ENCODE measurements at places on chromosomes 7 and 10.

DNA sequence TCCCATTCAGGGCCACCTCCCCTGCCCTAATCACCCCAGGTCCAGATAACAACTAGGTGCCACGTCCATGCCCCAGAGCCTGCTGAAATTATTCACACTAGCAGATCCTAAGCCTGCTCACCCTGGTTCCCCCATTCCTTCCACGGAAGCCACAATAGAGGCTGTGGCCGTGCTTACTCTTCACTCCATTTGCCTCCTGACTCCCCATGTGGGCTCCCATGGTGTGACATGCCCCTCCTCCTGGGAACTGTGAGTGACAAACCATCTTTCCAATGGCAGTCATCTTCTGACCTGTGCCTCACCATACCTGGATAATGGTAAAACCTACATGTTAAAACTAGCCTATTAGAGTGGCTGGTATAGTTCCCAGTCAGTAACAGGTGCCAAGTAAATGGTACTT is 216.2 kb upstream of the PRKCQ start:
- no peak for DNase-seq

GRCh38 chr7:87628780-87629569 is 777 bp downstream of the RUNDC3B start:
- no peak for DNase-seq

DNA sequence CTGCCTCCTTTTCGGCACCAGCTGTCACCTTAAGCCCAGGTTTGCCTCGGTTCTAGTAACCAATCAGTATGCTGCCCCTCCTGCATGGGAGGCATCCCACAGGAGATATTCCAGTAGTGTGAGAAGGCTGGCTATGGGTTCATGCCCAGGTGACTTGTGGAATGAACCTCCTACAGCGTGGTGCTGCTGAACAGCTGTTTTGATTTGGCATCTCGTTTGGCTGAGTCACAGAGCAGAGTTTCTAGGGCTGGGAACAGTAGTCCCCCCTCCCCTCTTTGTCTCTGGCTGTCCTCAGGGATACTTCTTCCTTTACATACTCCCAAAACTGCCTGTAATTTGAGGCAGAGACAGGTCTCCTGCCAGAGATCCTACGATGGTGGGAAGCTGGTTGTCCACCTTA is 16.1 kb downstream of the R3HCC1L start:
- no peak for DNase-seq

DNA sequence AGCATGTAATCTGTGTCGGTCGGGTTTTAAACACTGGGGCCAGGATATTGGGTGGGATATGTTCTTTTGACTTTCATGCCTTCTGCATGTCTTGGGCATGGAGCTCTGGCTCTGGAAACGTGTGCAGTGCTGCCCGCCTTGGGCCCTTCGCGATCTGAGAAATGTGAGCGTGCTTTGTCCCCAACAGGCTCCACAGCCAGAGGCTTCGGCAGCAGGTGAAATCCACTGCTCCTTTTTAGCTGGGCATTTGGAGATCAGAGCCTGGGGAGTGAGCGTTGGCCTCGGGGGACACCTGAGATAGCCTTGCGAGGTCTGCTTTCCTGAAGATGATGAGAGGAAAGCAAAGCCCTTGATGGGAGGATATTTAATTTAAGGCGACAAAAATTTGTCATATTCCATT is 137.8 kb downstream of the ACTR3B start:
- no peak for DNase-seq

- no peak for DNase-seq
These were observed 615.0 kb downstream of the SH2D4B start for GRCh38 chr10:81152656-81153055.

DNA sequence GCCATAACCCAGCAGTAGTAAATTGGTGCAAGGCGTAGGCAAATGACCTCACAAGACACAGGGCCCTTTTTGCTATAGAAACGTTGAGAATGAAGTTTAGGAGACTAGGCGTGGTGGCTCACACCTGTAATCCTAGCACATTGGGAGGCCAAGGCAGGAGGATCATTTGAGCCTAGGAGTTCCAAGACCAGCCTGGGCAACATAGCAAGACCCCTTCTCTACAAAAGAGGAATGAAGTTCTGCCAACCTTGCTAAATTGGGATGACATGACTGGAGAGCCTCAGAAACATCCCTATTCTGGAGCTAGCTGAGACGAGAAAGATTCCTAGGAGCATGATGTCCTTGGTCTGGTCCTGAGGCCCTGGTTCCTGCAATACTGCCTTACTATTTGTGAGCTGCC is 20.6 kb downstream of the CDK1 start:
- DNase-seq, result no peak

DNA sequence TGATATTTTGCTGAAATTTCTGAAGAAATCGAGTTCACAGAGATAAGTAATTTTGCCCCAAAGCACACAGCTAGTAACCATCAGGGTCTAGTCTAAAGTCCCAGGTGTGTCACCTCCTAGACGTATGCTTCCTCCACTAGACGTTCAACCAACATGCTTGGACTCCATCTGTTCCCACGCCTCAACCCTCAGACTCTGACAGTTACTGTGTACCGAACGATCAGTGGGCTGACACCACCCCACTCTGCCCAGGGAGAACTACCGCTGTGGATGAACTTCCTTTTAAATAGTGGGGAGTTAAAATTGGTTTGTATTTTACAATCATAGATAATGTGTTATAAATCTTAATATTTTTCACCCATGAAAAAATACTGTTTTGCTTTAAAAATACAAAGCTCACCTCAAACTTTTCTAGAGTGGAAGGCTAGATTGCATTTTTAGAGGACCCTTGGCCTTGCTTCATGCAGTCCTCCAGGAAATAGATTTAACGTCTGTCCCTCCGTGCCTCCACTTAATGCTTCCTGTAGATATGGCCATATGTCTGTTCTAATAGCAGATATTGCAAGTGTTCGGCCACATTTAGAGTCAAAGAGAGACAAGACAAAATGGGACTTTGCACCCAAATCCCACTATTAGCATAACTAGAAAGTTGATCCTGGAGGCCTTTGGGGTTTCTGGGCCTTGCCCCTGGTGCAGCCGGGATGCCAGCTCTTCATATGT is 91.4 kb upstream of the ZPBP start:
- DNase-seq, result no peak

DNA sequence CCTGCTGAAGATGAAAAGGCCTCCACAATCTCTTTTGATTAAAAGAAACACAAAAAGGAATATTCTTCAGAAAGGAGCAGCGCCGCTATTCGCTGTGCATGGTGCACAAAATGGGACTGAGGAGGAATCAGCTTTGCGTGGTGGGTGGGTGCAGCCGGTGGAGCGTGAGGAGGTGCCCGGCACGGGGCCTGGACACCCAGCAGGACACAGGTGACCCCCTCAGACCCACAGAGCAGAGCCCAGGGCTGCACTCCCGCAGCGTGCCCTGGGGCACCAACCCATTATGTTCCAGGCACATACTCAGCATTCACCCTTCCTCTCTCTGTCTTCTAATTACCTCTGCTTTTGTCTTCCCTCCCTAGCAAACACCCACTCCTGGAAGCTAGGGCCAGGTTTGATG is 238.0 kb upstream of the PPP2R2D start:
- no peak for DNase-seq

DNA sequence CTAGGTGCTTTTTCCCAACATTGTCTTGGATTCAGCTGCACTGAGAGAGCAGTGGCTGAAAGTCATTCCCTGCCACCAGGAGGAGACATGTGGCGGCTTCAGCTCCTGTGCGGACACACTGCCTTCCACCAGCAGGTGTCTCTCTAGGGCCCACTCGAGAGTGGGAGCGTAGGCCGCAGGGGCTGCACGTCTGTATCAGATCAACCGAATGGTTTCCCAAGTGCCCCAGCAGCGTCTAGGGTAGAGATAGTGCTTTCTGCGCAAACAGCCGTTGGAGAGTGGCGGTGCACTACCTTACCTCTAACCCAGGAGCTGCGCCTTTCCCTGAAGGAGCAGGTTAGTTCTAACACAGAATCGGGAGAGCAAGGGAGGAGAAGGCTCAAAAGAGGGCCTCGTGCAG is 31.7 kb downstream of the PAPOLB start:
- DNase-seq, result no peak

- no peak for DNase-seq
These were observed 798 bp upstream of the TSPAN33 start for GRCh38 chr7:129143724-129144094.

DNA sequence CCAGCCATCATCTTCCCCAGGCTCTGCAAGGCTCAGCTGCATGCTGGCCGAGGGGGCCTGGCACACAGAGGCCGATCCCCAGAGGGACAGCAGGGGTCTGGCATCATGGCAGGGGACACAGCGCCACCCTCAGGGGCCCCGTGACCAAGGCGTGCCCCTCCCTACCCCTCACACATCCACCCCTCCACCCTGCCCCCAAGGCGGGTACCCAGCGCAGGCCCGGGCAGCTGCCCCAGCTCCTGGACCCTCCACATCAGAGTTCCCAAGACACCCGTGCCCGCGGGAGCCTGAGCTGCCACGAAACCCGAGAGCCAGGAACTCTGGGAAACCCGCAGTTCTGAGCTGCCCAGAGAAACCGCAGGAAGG is 46.5 kb upstream of the TNRC18 start:
- no peak for DNase-seq

GRCh38 chr10:115953968-115954367 is 319.0 kb downstream of the GFRA1 start:
- DNase-seq, result no peak

GRCh38 chr10:78551184-78552005 is 517.4 kb upstream of the ZMIZ1 start:
- DNase-seq, result no peak
